ENCODE measurements at places on chromosomes 7 and 10. TPM values are rescaled to one million over a fixed set of nuclear protein-coding genes. Genes with fewer than 3 reads are reported as not detected.

NRP1 gene
- 20.4 TPM for total RNA-seq

OR13A1 gene
- total RNA-seq: 0.14 TPM

GHRHR gene
- total RNA-seq: not detected

EMX2 gene
- 29.9 TPM for total RNA-seq

DNA sequence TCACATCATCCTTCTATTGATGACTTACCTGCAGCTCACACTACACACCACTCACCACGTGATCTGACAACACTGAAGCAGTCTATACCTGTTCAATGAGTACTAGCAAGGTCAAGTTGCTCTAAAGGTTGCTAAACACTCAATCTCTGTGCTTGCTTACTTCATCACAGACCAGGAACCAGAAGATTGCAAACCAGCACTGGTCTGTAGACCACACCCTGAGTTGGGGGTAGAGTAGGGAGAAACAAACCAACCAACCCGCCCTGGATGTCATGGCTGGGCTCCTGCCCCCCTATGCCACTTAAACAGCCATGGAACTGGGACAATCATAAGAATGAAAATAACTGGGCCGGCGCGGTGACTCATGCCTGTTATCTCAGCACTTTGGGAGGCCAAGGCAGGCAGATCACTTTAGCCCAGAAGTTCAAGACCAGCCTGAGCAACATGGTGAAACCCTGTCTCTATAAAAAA, 19.6 kb downstream of the DLG5 start:
- peaks cover 17% of the 10 kb centered on the region for H3K36me3 ChIP-seq
- no peak overlapping the region for H3K4me3 ChIP-seq
- DNase-seq: no peak
- H3K27ac ChIP-seq: no peak overlapping the region
- peaks cover 50% of the 10 kb centered on the region for H3K4me1 ChIP-seq

GRCh38 chr7:97871659-97872024, 566 bp downstream of the ASNS start:
- no peaks in the 10 kb centered on the region for H3K4me1 ChIP-seq
- H3K4me3 ChIP-seq: peak overlapping the region; percentile 91
- peaks cover 10% of the 10 kb centered on the region for H3K27me3 ChIP-seq
- H3K27ac ChIP-seq: peak overlapping the region; percentile 84
- DNase-seq: no peak
- no peaks in the 10 kb centered on the region for H3K36me3 ChIP-seq

GRCh38 chr7:105911961-105912575, 35.7 kb upstream of the ATXN7L1 start:
- no peaks in the 10 kb centered on the region for H3K27me3 ChIP-seq
- H3K36me3 ChIP-seq: peaks cover 13% of the 10 kb centered on the region
- H3K4me3 ChIP-seq: no peak overlapping the region
- no peak for DNase-seq
- no peaks in the 10 kb centered on the region for H3K4me1 ChIP-seq
- H3K27ac ChIP-seq: no peak overlapping the region

DNA sequence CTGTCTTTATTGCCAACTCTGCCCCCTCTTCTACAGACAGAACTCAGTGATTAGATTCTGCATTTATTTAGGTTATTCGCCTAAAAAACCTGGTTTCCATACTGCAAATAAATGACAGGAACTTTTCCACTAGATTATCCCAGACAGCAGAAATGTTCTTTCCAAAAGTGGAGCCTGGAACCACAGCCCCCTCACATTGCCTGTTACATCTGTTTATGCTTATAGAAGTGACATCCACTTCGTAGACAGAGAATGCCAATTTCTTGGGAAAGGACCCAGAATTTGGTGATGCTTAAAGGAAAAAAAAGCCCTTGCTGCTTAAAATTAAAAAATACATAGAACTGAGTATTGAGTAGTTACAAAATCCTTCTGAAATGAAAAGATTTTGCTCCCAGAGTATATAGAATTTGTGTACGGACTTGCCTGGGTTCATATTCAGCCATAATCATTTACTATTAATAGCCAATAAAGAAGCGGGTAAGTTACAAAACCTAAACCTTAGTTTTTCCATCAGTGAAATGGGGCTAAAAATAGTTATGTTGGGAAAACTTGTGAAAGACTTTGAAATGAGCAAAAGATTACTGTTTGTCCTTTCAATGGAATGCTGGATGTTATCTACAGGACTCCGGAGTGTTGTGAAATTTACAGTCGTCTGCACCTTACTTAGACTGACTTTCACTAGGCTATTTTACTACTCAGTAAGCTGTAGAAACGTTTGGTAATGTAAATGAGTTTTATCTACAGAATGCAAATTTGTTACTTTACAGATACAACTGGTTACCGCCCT, 1.1 kb upstream of the PPP1R9A start:
- H3K27ac ChIP-seq: no peak overlapping the region
- no peaks in the 10 kb centered on the region for H3K27me3 ChIP-seq
- no peak for DNase-seq

GRCh38 chr7:727104-727805, at the start of gene PRKAR1B:
Gene PRKAR1B (minus strand): TSS chr7:727281. CDS start chr7:711505, 15,776 bp downstream.
- H3K4me1 ChIP-seq: peaks cover 16% of the 10 kb centered on the region
- H3K4me3 ChIP-seq: peak within 1 kb of the TSS; percentile 90
- H3K36me3 ChIP-seq: peaks cover 31% of the 10 kb centered on the region
- no peak for DNase-seq

GRCh38 chr7:29285861-29286260, 91.3 kb downstream of the CHN2 start:
- no peak for DNase-seq
- no peaks in the 10 kb centered on the region for H3K36me3 ChIP-seq
- H3K27me3 ChIP-seq: peaks cover 26% of the 10 kb centered on the region
- no peak overlapping the region for H3K4me3 ChIP-seq

- no peaks in the 10 kb centered on the region for H3K27me3 ChIP-seq
- no peak overlapping the region for H3K27ac ChIP-seq
- H3K4me3 ChIP-seq: no peak overlapping the region
- no peaks in the 10 kb centered on the region for H3K36me3 ChIP-seq
Measured at GRCh38 chr7:81211934-81212320, 293.1 kb upstream of the SEMA3C start.
